ENCODE measurements at places on chromosomes 6 and 20. TPM values are rescaled to one million over a fixed set of nuclear protein-coding genes. Genes with fewer than 3 reads are reported as not detected.

Gene SALL4
- 0.79 TPM for total RNA-seq

Gene PTK6
- total RNA-seq: not detected

Gene FRK
- total RNA-seq: 0.91 TPM

Gene SLC22A16
- total RNA-seq: not detected

Gene FAM217A
- not detected for total RNA-seq

Gene ADGRF1
- not detected for total RNA-seq

Gene MAK
- total RNA-seq: not detected

Gene CD83
- total RNA-seq: 24.6 TPM

Gene ANKRD66
- total RNA-seq: not detected

Gene SPAG4
- not detected for total RNA-seq

Gene ANKS1A
- 10.9 TPM for total RNA-seq

Gene SLC2A10
- total RNA-seq: 19.2 TPM

Gene GTF2H4
- total RNA-seq: 13.4 TPM

Gene TGM3
- total RNA-seq: 5.3 TPM

Gene SNPH
- total RNA-seq: 3.3 TPM

Gene DSE
- total RNA-seq: 27.3 TPM

Gene FAM209B
- total RNA-seq: not detected

Gene NRN1
- total RNA-seq: 20.6 TPM

Gene GATA5
- not detected for total RNA-seq

Gene MCM9
- 8.0 TPM for total RNA-seq

Gene TENT5A
- 12.0 TPM for total RNA-seq

Gene NR2E1
- total RNA-seq: 0.03 TPM

Gene C6orf58
- total RNA-seq: not detected

Data from SJSA1 (cell line).